NCI-H1694 (cell line): ENCODE measurements at places on chromosomes 7 and 10.

DNA sequence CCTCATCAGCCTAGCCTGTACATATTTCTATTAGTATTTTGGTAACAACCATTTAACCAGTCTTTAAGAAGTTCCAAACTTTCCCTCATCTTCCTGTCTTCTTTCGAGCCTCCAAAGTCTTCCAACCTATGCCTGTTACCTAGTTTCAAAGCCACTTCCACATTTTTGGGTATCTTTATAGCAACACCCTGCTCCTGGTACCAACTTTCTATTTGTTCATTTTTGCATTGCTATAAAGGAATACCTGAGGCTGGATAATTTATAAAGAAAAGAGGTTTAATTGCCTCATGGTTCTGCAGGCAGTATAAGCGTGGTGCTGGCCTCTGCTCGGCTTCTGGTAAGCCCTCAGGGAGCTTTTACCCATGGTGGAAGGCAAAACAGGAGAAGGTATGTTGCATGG lies 578.8 kb upstream of the AUTS2 start:
- DNase-seq, result no peak

- DNase-seq, result peak; percentile 16
These were observed 97.6 kb downstream of the SUGCT start for GRCh38 chr7:40232242-40232893.

GRCh38 chr10:35340975-35341374 lies 4.7 kb downstream of the CCNY start:
- no peak for DNase-seq

- no peak for DNase-seq
These were observed 164.9 kb downstream of the PARD3 start for GRCh38 chr10:34650156-34650555.

DNA sequence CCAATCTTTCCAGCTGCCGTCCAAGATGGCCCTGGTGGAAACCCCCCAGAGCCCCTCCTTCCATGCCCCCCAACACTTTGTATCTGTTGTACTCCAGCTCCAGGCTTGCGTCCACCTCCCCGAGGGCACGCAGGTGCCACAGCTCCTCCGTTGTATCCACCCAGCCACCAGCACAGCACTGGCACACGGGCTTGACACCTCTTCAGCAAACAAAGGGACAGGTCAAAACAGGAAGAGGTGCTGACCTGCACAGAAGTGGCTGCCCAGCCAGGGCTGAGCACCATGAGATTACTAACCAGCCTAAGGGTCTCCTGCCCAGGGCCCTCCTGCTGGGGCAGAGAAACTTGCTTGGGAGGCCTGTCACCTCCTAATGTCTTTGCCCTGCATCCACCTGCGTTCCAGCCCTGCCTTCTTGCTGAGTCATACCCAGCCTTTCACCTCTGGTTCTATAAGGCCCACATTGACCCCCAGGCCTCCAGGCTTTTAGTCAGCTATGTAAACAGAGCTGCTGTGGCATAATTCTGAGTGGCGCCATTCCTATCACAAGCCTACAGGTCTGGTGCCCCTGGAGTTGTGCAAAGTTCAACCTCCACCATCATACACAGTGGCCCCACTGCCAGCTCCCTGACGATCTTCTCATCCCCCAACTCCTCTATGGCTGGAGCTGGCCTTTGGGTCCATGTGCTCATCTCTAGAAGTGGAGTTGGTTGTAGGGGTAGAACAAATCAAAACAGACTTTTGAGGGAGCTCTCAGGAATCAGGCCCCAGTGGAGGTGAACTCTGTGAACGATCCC lies 20.9 kb downstream of the SLC29A3 start:
- DNase-seq, result no peak

DNA sequence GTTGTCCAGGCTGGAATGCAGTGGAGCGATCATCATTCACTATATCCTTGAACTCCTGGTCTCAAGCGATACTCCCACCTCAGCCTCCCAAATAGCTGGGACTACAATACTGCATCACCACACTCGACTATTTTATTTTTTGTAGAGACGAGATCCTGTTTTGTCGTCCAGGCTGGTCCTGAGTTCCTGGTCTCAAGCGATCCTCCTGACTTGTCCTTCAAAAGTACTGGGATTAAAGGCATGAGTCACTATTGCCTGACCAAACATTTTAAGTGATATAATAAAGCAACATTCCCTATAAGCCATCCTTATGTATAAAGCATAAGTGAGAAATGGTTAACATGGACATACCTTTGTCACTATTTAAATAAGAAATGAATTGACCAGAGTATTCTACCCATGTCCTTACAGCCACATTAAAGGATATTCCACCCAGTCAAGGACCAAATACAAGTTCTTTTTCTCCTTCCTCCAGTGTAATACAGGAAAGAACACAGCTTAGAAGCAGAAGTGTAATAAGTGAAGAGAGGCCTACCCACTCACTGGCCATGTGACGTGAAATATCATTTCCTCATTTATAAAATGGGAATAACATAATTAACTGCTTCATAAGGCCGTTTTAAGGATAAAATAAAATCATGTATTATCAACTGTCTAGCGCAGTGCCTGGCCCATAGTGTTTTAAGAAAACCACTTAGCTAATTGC lies 82.0 kb downstream of the DOCK4 start:
- DNase-seq, result no peak

- no peak for DNase-seq
These were observed 20.0 kb downstream of the ZDHHC16 start for GRCh38 chr10:97465982-97466381.

GRCh38 chr10:18279173-18279572 lies 138.9 kb downstream of the CACNB2 start:
- DNase-seq, result no peak

GRCh38 chr10:92727141-92727540 lies 37.4 kb downstream of the HHEX start:
- no peak for DNase-seq

- no peak for DNase-seq
These were observed 17.2 kb upstream of the CFAP46 start for GRCh38 chr10:132959559-132959961.

DNA sequence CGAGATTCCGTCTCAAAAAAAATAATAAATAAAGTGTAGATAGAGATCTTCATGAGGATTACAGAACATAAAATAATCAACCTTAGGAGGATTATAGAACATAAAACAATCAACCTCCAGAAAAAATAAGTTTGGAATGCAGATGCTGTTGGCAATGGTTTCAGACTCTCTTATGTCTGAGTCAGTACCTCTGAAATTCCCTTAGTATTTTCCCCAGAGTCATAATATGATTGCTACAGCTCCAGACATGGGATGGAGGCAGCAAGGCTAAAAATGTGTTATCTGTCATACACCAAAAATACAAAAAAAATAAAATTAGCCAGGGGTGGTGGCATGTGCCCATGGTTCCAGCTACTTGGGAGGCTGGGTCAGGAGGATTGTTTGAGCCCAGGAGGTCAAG lies 22.2 kb downstream of the CADPS2 start:
- DNase-seq, result no peak

DNA sequence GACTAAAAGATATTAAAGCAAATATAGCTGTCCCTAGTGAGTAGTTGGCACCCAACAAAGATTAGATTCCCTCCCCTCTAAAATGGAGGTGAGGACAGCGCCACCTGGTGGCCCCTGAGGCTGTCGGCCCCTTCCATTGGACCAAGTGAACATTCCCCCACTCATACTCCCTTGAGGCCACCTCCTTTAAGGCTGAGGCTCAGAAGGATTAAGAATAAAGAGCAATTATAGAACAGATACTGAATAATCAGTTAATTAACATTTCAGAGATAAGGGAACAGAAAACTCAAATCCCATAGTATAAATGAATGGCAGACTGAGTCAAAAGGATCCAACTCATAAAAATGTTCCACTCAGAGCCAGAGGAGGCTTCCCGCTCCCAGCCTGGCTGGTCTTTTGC lies 130.4 kb upstream of the GHITM start:
- no peak for DNase-seq

GRCh38 chr10:17109046-17109445 lies 20.6 kb downstream of the CUBN start:
- no peak for DNase-seq

DNA sequence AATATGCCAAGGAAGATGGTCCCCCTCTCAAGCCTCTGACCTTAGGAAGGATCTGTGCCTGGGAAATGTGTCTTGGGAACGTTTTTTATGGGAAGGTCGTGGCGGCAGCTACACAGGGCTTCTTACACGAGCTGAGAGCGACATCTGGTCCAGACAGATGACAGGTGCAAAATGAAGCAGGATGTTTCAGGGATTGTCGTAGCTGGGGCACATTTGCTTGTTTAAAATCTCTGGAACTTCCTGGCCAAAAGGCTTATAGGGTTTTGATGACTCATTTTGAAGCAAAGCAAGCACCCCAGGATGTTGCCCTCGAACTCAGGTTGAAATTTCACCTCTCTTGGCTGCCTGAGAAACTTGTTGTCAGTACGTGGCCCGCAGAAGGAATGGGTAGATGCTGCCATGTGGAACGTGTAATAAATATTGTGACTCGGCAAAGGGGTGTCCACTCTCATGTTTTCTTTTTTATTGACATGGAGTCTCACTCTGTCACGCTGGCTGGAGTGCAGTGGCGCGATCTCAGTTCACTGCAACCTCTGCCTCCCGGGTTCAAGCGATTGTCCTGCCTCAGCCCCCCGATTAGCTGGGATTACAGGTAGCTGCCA lies 117.5 kb downstream of the CAMK1D start:
- peak; percentile 73 for DNase-seq

DNA sequence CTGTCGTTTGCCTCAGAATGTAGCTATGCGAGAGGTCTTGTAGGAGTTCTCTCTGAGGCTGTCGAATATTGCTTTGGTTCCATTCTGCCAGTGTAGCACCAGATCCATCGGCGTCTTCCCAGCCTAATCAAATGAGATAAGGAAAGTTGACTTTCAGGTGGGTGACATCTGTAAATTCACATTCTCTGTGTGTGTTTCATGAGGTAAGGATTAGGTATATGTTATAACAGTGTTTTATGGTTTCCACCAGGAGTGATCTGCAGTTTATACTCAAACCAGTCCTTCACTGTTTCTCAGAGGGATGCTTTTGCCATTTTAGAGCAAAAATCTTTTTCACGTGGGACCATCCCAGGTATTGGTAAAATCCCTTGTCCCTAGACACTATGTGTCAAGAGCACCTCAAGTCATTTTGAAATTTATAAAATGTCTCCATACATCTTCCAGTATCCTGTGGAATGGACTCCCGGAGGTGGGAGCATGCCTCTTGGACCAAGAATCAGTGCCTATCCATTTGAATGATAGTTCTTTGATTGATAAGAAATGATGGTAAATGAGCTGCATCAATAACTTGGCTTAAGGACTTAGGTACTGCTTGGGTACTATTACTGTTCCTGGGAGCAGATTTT lies 7.9 kb downstream of the ANKRD1 start:
- DNase-seq, result no peak

DNA sequence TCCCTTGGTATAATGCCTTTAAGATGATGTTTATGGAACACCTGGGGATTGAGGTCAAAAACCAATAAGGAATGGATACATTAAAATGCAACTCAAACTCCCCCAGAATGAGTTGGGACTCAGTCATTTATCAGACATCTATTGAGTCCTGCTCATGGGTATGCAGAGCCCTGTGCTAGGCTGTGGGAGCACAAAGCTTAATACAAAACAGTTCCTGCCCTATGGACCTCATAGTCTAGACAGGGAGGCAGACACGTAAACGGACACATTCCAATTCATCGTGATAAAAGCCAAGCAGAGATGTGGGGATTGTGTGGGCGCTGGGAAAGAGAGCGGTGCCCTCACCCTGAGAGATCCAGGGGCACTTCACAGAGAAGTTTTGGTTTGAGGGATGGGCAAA lies 181.7 kb downstream of the PTEN start:
- no peak for DNase-seq

DNA sequence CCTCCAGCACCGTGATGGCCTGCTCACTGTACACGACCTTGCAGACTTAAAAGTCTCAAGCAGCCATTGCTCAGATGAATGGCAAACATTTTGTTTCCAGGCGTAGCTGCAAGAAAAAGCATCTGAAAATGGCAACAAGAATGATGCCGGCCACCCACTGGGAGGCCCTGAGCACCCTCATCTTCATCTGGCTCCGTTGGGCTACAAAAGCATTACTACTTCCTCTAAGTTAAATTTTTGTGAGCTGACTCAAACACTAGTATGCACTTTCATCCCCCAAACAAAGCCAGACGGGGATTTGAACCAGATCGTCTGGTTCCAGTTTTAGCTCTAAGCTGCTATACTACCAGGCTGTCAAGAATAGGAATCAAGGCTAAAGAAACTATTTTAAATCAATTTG lies 116.6 kb upstream of the CDK1 start:
- DNase-seq, result no peak

GRCh38 chr7:144668503-144668902 lies 167.3 kb downstream of the TPK1 start:
- DNase-seq, result no peak

DNA sequence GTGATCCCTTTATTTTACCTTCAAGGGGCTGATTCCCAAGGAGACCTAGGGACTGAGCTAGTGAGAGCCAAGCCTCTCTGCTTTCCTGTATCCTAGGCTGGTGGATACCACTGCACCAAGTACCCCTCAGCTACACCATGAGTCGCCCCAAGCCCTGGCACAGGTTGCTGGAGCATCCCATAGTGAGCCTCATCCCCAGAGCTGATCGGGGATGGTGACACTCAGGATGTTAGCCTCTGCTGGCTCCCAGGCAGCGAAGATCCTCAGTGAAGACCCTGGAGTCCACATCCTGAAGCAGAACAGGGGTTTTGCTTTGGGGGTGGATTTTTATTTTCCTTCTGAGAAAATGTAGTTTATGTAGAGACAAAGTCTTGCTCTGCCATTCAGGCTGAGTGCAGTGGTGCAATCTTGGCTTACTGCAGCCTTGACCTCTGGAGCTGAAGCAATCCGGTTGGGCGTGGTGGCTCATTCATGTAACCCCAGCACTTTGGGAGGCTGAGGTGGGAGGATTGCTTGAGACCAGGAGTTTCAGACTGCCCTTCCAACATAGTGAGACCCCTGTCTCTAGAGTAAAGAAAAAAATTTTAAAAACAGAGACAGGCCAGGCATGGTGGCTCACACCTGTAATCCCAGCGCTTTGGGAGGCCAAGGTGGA lies 12.5 kb upstream of the ZNF212 start:
- no peak for DNase-seq

DNA sequence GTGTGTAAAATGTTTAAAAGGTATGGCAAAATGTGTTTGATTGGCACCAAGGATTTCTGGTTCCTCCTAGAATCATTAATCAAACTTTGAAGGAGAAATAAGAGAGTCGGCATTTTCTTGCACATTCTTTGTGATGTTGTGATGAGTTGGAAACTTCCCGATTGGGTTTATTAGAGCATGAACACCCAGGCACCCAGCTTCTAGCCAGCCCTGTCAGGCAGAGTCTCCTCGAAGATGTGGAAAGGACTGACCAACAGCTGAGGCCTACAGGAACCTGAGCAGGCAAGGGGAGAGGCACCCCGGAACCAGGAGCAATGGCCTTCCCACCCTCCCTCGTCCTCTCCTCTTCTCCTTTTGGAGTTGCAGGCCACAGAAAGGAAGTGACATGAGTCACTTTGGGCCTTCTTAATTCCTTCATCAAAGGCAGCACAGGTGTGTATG lies 68.7 kb downstream of the EGFR start:
- no peak for DNase-seq

DNA sequence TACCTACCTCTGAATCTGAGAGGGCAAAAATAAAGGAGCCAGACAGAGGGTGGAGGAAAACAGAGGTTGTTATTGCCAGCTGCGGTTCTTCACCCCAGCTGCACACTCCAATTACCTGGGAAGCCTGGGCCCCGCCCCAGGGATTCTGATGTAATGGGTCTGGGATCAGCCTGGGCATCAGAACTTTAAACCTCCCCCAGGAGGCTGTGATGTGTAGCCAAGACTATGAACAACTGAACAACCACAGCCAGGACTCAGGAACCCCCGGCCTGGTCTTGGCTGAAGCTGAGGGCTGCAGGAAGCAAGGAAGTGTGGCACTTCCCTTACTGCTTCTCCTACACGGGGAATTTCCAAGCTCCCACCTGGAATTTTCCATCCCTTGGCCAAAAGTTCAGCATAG lies 89.3 kb downstream of the HIP1 start:
- no peak for DNase-seq
